ENCODE measurements at places on chromosomes 6 and 20. TPM values are rescaled to one million over a fixed set of nuclear protein-coding genes. Genes with fewer than 3 reads are reported as not detected.

RFX6 gene
- polyA plus RNA-seq: not detected

C6orf15 gene
- not detected for polyA plus RNA-seq

TRIM40 gene
- not detected for polyA plus RNA-seq

FAM209B gene
- polyA plus RNA-seq: 0.92 TPM

CCN2 gene
- 957 TPM for polyA plus RNA-seq

GRCh38 chr6:93371756-93372155 lies 47.6 kb downstream of the EPHA7 start:
- no peak for DNase-seq

GRCh38 chr20:43975096-43975768 lies 60.6 kb downstream of the TOX2 start:
- no peak for DNase-seq

DNA sequence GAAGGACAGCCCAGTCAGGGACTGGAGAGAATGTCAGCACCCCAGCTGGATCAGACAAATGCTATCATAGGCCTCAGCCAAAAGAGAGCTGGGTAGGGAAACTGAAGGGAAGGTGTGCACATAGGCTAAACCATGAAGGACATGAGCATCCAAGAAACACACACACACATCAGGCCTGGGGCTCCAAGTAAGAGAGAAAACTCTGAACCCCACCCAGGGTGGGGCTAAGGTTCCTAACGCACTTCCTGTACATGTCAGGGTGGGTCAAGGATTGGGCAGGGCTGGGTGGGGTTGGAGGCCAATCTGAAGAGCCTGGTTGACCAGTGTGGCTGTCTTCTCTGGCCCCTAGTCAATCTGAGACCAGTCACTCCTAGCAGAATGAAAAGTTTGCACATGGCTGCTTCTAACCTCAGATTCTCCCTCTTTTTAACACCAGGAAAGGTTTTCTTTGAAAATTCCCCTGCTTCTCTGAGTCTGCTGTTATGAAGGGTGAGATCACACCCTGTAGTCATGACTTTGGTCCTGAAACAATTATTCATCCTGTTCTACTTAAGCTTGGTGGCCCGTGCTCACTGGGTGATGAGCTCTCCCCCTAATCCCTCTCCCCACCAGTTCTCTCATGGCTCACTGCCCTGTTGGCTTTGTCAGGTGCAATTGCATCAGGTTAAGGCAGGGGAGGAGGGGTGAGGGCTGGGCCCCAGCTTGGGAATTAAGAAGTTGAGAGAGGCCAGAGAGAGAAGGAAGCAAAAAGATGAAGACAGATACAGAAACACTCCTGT lies 88.4 kb downstream of the MAFB start:
- DNase-seq: no peak

CALHM6 gene
- 18.7 TPM for polyA plus RNA-seq

- no peak for DNase-seq
Observed at GRCh38 chr6:94769197-94769596, 808.1 kb upstream of the MANEA start.

BMP7 gene
- not detected for polyA plus RNA-seq

DNA sequence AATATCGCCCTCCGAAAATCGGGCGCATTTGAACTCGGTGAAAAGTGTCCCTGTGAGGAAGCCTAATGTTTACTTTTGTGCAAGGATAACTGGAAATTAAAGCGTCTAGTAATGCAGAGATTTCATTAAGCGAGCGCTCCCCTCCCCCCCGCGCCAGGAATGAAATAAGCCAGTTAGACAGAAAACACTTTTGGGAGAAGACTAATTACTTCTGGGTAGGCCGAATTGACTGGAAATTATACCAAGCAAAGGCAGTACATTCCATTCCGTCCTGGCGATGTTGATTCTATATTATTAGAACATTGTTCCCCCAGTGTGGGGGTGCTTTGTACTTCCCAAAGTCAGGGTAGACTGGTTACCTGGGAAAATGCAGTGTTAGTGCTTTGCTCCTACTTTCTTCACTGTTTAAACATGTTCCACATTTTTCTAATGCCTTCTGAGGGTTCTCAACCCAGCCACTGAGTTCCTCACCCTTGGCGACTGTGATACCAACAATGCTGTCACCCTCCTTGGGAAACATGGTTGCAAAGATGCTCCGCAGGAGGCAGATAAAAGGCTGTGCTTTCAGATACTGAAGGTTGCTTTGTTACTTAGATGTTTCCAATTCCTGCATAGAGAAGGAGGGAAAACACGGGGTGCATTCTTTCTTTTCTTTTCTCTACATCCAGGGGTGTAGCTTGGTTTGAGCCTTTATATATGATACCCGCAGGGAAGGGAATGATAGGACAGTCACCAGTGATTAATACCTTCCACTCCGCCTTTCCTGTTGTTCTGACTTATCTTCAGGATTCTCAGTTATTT lies 2.6 kb downstream of the GJA1 start:
- peak; percentile 79 for DNase-seq

GRCh38 chr6:63649847-63650265 lies 14.3 kb downstream of the PHF3 start:
- no peak for DNase-seq

GRCh38 chr6:40042232-40042631 lies 108.0 kb upstream of the MOCS1 start:
- DNase-seq: no peak
